NCI-H146 (cell line): ENCODE measurements at places on chromosomes 16 and 17.

DNA sequence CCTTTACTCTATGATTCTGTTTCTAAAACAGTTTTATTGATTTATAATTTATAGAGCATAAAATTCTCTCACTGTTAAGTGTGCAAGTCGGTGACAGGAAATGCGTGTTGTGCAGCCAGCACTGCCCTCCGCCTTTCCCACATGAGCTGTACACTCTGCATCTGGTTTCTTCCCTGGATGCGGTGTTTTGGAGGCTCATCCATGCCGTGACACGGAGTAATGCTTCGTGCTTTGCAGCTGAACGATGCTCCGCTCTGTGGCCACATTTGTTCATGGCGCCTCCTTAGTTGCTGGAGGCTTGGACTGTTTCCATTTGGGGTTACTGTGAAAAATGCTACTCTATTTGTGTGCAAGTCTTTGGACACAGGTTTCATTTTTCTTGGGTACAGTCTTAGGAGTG, 7.2 kb upstream of the IGFALS start:
- DNase-seq, result no peak

DNA sequence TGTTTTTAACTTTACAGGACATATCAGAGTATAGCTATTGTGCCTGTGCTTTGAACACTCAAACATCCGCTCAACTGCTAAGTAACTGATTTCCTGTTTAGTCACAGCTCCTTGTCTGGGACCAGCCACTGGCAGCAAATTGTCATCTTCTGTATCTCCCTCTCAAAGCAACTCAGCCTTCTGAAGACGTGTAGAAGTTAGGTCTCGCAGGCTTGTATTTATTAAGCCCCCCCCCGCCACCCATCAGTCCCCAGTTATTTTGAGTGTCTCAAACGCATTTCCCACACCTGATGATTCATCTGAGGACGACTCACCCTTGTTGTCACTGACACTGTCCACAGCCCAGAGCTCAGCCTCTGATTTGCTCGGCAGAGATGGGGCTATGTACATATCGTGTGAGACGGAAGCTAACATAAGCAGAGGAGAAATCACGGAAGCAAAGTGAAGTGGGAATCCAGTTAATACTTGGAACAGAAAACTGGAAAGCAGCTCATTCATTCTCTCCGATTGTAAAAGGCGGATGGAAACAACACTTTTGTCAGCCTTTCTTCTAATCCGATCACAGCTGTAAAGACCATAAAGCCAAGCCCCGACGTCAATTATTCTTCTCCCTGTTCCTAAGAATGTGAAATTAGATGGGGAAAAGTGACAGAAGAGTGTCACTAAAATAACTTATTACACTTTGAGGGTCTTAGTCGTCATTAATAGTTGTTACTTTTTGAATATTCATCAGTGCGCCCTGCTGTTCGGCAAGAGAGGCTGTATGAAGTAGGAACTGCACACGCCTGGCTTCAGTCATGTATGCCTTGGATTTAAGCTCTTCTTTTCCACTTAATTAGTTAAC, 64.2 kb downstream of the PITPNC1 start:
- DNase-seq, result no peak

DNA sequence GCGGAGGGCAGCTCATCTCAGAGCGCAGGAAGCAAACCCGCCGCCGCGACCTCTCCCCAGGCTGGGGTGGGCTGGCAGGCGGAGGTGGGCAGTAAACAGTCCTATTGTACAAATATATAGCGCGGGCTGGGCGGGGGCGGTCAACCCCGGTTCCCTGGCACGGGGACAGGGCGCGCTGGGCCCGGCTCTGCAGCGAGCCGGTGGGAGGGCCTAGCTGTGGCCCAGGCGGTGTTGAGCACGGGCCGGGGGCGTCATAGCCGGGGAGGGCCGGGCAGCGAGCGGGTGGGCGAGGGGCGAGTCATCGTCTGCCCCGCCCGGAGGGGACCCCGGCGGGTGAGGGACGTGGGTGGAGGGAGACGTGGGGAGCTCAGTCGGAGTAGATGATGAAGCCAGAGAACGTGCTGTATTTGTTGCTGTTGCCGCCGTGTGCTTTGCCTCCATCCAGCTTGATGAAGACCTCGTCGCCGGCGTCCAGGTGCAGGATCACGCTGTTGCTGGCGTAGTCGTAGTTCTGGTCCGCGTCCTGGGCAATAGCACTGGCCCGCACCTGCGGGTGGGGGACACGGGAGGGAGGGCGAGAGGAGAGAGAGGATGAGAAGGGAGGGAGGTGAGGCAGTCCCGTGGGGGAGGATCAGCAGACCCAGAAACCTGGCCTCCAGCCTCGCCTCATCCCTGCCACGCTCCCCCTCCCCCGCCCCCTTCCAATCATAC, 8.1 kb downstream of the C1QL1 start:
- DNase-seq, result no peak

DNA sequence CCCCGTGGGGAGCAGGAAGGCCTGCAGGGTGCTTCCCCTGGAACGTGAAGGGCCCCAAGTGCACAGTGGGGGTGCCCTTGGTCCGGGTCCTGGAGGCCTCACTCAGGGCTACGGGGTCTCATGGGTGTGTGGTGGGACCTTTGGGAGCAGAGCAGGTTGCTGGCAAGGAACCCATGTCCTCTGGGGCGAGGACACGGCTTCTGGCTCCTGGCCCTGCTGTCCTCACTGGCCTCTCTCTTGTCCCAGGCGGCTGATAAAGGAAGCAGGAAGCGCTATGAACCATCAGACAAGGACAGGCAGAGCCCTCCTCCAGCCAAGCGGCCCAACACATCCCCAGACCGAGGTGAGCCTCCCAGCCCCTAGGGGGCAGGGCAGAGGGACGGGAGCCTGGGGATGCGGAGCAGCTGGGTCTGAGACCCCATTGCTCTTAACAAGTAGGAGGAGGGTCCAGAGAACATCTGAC, 9.8 kb upstream of the IL17C start:
- DNase-seq, result no peak
